Activated T-helper 2 cell treated with anti-CD3 and anti-CD28 coated beads, Interferon-gamma antibody, Interleukin-2, Interleukin-4, amounts not matched to agents 10 μg/mL and 5 μg/mL and 100 μg/mL, durations not matched to agents 14 hours and 24 hours and 36 hours (primary cell): ENCODE measurements at places on chromosomes 5 and 9. TPM values are rescaled to one million over a fixed set of nuclear protein-coding genes. Genes with fewer than 3 reads are reported as not detected.

The LCN15 gene
- not detected in 2 replicates for total RNA-seq

The DMGDH gene
- 0.37 and 0.41 TPM in 2 replicates for total RNA-seq

The MRPS30 gene
- total RNA-seq: 57.4 and 59.9 TPM in 2 replicates

The ERCC8 gene
- 9.3 and 10.2 TPM in 2 replicates for total RNA-seq

DNA sequence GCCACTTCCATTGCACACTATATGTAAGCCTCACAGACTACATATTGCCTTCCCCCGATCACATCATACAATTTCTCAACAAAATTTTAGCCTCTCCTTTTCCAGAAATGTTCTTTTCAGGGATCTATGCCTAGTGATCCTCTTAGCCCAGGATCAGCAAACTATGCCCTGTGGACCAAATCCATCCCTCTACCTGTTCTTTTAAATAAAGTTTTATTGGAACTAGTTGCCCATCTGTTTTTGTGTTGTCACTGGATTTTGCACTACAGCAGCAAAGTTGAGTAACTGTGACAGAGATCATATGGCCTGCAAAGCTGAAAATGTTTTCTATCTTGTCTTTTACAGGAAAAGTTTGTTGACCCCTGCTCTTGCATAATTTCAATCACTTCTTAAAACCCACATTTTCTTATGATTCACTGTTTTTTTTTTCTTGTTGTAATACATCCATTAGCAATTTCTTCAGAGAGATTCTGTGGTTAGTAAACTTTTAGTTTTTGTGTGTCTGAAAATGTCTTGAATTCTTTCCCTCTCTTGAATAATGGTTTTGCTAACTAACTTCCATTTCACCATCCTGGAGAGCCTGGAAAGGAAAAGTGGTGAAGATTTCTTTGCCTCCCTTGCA, 7.1 kb downstream of the TXNDC8 start:
- no peak overlapping the region for H3K27ac ChIP-seq
- no peaks in the 10 kb centered on the region for H3K27me3 ChIP-seq
- H3K4me1 ChIP-seq: peaks cover 9% of the 10 kb centered on the region
- H3K4me3 ChIP-seq: no peak overlapping the region

- no peak overlapping the region for H3K4me3 ChIP-seq
- H3K27me3 ChIP-seq: no peaks in the 10 kb centered on the region
Observed at GRCh38 chr9:136178061-136178772, 26.7 kb downstream of the LHX3 start.

DNA sequence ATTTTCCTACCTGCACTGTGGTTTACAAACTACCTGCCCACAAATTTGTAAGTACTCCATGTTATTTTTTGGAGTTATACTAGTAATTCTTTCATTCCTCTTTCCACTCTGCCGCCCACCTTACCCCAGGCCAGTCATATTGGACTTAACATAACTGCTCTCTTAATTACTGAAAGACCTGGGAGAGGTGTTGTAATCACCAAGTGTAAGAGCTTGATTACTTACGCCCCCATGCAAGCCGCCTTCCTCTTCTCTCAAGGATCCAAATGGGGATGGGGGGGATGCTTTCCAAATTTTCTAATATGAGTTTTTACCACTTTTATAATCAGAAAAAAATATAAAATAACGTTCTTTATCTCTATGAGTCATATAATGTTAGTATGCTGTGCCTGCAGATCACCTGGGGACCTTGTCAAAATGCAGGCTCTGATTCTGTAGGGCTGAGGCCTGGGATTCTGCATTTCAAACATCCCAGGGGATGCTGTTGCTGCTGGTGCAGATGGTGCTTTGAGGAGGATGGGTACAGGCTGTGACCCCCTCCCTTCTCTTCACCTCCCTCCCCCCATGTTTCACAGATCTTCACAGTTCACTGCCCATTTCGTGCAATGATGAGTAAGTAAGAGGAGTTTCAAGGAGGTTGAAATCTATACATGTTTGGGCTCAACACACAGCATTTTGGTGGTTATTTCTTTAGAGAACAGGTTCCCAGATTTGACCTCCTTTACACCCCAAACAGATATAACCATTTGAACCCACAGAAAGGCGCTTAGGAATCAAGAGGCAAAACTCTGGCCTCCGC, 87.3 kb downstream of the SEC61B start:
- H3K36me3 ChIP-seq: no peaks in the 10 kb centered on the region
- H3K27ac ChIP-seq: no peak overlapping the region
- peaks cover 3% of the 10 kb centered on the region for H3K4me1 ChIP-seq

DNA sequence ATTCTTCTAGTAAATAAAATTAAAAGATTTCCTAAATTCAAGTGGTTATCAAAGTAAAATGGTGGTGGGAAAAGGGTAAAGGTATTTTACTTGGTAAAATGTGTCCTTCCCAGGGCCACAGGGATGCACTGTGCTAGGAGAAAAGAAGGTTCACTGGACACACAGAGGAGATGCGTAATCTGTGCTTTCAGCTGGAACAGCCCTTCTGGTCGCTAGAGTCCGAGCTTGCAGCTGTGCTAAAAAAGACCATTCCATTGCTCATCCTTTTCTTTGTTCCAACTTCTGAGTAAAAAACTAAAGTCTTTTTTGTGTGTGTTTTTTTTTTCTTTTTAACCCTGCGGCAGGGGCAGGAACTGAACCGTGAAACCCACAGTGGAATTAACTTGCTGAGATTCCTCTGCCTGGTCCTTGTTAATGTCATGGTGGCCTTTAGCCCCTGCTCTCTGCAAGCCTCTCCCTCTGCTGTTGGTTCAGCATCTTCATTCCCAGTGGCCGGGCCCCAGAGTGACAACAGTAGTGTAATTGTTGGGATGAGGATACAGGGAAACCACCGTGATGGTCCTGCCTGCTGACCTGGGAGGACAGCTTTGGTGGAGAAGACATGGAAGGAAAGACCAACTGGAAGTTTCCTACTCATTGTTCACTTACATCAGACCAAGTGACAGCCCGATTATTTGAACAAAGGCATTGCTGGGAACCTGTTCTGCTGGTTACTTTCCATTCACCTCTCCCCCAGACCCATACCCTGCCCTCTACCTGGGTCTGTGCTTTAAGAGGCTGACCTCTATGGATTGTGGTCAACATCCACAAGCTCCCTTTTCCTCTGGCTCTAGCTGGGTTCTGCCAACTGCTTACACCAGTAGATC, 31.9 kb upstream of the FSTL4 start:
- H3K4me3 ChIP-seq: no peak overlapping the region
- no peaks in the 10 kb centered on the region for H3K36me3 ChIP-seq
- DNase-seq: no peak
- peaks cover 34% of the 10 kb centered on the region for H3K27me3 ChIP-seq
- no peak overlapping the region for H3K27ac ChIP-seq

DNA sequence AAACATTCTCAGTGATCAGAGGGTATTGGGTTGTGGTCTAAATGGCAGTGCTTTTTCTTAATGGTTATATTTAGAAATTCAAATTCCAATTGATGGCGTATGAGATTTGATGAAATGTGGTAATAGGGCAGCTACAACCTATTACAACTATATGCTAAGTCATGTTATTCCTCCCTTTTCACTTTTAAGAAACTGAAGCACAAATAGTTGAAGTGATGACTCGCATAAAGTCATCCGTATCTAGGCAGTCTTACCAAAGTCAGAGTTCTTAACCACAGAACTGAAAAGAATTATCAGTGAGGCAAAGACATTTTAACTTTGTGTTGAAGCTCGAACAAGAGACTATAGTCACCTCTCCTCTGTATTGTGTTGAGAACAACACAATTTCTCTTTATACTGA, 28.2 kb downstream of the C9orf152 start:
- H3K4me3 ChIP-seq: no peak overlapping the region
- H3K27ac ChIP-seq: no peak overlapping the region
- no peak for DNase-seq
- no peaks in the 10 kb centered on the region for H3K27me3 ChIP-seq
- H3K36me3 ChIP-seq: peaks cover 11% of the 10 kb centered on the region

DNA sequence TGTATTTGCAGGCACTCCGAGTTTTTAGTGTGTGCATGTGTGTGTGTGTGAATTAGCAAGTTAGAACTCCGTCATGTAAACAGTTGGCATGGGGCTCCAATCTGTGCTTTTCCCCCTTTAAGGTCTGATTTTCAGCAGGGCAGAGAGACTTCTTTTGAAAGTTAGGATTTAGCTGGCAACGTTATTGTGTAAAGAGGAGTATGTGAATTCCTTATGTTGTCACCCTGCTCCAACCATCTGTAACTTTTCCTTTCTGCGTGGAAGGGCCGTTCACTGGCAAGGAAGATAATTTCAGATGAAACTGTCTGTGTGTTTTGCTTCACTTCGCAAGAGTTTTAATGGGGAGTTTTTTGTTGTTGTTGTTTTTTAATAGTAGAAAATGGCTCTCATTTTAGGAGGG, 332 bp downstream of the SGCD start:
- H3K4me1 ChIP-seq: no peaks in the 10 kb centered on the region
- H3K27ac ChIP-seq: no peak overlapping the region
- DNase-seq: no peak
- H3K27me3 ChIP-seq: peaks cover 9% of the 10 kb centered on the region
- H3K36me3 ChIP-seq: no peaks in the 10 kb centered on the region

GRCh38 chr9:132439153-132439552, 29.1 kb downstream of the CFAP77 start:
- no peak for DNase-seq

- H3K4me3 ChIP-seq: no peak overlapping the region
- DNase-seq: no peak
- peaks cover 62% of the 10 kb centered on the region for H3K36me3 ChIP-seq
- no peaks in the 10 kb centered on the region for H3K27me3 ChIP-seq
Observed at GRCh38 chr9:129631674-129632129, 5.7 kb downstream of the NTMT1 start.

DNA sequence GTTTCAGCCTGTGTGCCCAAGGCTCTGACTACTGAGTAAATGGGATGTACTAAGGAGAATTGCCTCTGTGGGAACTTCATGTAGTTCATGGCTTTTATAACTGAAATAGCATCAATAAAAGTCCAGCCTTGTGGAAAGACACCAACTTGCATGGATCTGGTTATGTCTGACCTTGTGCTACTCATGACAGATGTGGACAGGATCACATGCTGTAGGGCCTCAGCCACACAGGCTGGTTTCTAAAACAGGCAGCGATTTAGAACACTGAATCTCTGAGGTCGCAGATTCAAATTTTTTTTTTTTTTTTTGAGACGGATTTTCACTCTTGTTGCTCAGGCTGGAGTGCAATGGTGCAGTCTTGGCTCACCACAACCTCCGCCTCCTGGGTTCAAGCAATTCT, 66.5 kb upstream of the SPIN1 start:
- no peak for DNase-seq
- H3K4me3 ChIP-seq: no peak overlapping the region
- H3K4me1 ChIP-seq: peaks cover 40% of the 10 kb centered on the region
- H3K27me3 ChIP-seq: peaks cover under 1% of the 10 kb centered on the region
- H3K27ac ChIP-seq: peak overlapping the region; percentile 52

DNA sequence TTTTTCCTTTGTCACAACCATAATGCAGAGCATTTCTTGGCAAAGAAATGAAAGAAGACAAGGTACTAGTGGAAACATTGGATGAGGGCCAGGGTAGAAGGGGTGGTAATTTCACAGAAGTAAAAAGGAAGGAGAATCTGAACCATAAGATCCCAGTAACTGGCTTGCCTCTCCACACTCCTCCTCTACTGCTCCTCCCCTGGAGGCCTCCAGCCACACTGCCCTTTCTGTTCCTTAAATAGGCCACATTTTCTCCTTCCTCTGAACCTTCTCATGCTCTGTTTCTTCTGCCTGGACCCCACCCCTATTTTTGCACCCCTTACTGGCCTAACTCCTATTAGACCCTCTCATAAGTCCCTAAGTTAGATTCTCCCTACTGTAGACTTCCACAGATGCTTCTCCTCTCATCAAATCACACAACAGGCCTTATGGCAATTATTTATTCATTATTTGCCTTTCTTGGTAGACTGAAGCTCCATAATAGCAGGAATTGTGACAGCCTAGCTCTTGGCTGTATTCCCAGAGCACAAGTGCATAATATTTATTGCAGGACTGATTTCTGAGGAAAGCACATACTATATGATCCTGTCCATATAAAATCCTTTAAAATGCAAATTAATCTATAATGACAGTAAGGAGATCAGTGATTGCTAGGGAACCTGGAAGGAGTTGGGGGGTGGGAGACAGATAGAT, 31.3 kb upstream of the GRIA1 start:
- H3K27ac ChIP-seq: no peak overlapping the region
- H3K4me1 ChIP-seq: no peaks in the 10 kb centered on the region
- H3K36me3 ChIP-seq: no peaks in the 10 kb centered on the region
- H3K27me3 ChIP-seq: no peaks in the 10 kb centered on the region

DNA sequence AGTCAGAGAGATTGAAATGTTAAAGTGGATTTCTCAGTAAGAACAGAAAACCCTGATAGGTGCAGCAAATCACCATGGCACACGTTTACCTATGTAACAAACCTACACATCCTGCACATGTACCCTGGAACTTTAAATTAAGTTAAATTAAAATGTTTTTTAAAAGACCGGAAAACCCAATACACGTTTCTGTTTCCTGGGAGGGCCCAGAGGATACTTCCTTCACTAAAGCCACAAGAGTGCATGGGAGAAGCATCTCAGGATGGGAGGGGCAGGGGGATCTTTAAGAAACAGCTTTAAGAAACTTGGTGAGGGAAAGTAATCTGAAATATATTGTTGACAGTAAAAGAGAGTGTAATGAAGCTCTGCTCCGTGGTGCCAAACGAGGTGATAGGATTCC, 164.7 kb upstream of the PTGER4 start:
- no peaks in the 10 kb centered on the region for H3K27me3 ChIP-seq
- no peak overlapping the region for H3K4me3 ChIP-seq
- H3K27ac ChIP-seq: no peak overlapping the region
- H3K4me1 ChIP-seq: peaks cover 29% of the 10 kb centered on the region
- no peaks in the 10 kb centered on the region for H3K36me3 ChIP-seq

DNA sequence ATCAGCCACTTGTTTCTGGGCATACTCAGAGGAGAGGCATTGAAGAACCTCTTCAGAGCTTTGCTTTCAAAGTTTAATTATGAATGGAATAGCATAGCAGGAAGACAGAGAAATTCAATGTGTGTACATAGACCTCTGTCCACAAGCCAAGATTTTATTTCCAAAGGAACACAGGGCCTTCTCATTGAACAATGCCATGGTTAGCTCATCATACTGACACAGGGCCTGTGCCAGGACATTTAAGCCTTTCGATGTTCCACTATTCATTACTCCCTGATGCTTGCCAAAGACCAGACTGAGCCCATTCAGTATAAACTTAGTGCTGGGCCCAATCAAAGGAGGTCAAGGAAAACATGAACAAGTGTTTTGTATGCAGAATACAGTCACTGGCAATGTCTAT, 280.8 kb downstream of the FBXL17 start:
- H3K27ac ChIP-seq: no peak overlapping the region
- H3K27me3 ChIP-seq: no peaks in the 10 kb centered on the region
- H3K4me1 ChIP-seq: no peaks in the 10 kb centered on the region

DNA sequence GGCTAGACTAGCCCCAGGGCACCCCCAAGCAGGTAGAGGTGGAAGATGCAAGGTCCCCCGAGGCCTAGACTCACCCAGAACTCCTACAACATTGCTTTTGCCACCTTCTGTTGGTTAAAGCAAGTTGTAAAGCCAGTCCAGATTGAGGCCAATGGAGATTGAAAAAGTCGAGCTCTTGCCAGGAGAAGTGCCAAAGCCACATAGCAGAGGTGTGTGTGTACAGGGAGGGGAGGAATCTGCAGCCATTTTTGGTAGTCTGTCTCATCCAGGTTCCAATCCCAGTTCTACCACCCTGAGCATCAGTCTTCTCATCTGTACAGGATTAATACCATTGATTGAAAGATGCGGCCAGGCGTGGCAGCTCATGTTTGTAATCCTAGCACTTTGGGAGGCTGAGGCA, 12.3 kb upstream of the URM1 start:
- no peaks in the 10 kb centered on the region for H3K27me3 ChIP-seq
- H3K4me3 ChIP-seq: no peak overlapping the region
- no peak overlapping the region for H3K27ac ChIP-seq

- no peaks in the 10 kb centered on the region for H3K27me3 ChIP-seq
- H3K4me3 ChIP-seq: no peak overlapping the region
- H3K36me3 ChIP-seq: no peaks in the 10 kb centered on the region
- H3K27ac ChIP-seq: no peak overlapping the region
- no peak for DNase-seq
Observed at GRCh38 chr9:107539427-107540163, 50.0 kb upstream of the KLF4 start.
